ENCODE measurements at places on chromosomes 7 and 10.

DNA sequence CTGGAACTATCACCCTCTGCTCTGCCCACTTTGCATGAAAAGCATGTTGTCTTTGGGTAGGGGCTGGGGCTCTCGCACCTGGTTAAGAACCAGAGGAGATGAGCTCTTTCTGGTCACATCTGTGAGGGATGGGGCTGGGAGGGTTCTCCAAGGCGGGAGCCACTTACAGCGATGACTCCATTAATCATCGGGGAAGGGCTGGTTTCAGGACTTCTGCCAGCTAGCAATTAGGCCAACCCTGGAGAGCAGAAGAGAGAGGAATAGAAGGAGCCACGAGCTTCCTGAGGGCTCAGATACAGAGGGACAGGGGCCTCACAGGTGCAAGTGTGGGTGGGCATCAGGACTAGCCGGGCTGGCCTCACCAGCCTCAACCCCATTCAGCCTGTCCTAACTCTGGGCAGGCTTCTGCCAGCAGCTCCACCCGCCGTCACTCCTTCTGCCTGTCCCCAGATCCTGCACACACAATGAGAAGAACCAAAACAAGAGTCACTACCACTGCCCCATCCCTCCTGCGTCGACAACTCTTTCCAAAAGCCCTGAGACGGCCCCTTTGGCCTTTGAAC lies 8.4 kb downstream of the AQP1 start:
- no peak for DNase-seq

GRCh38 chr10:45255706-45256105 lies 59.7 kb downstream of the OR13A1 start:
- DNase-seq: no peak

DNA sequence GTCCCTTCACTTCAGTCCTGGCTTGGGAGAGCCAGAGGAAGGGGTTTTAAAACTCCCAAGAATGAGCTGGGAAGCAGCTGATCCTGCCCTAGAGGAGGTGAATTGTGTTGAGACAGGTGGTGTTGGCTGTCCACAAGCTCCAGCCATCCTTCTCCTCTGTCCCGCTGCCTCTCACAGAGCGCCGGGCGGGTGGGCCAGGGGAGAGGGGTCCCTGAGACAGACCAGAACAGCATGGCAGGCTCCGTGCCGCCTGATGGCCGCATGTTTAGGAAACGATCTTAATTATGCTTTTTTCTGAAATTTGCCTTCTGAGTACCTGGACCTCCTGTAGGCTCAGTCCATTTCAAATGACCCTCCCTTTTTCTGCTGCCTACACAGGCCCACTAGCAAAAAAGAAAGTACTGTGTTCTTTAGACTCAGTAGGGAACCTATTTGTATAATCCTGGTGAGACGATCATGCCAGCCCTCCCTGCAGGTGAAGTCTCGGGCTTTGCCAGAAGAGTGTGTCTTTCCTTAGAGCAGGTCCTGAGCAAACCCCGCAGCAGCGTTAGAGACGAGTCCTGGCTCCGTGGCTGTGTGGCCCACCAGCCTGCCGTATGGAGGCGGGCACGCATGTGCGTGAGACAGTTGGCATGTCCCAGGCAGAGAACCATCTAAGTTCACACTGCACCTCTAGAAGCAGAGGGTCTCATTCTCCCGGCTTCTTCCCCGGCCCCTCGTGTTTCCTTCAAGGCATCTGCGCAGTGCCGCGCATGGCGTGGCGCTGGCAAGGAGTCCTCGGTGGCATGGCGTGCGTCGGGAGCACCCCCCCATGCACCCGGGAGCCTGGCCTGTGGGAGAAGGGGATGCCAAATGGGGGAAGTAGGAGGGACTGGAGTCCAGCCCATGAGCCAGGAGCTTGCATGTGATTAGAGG lies 26.3 kb upstream of the PWWP2B start:
- DNase-seq: no peak

DNA sequence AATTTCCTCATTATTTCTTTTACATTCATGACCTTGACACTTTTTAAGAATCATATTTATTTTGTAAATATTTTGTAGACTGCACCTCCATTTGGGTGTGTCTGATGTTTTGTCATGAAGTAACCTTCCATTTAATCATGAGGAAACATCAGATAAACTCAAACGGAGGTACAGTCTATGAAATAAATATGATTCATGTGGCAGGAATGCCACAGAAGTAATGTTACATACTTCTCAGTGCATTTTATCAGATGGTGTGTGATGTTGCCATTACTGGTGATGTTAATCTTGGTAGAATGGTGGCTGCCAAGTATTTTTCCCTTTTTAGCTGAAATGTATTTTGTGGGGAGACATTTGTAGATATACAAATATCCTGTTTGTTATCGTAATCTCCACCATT lies 64.9 kb downstream of the ZNF37A start:
- DNase-seq: no peak

DNA sequence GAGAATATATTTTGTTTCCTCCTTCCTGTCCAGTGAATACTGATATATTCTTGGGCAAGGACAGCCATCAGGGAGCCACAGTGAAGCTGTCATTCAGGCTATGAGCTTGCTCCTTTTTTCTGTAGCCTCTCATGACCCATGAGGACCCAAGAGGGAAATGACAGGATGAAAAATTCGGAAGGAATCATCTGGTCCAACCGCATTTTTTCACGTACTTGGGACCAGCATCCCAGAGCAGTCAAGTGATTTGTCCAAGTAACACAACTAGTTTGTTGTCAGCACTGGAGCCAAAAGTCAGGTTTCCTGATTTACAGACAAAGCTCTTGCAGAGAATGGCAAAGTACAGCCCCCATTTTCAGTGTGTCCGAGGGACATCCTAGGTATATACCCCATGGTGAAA lies 47.2 kb upstream of the AGBL3 start:
- DNase-seq: no peak

DNA sequence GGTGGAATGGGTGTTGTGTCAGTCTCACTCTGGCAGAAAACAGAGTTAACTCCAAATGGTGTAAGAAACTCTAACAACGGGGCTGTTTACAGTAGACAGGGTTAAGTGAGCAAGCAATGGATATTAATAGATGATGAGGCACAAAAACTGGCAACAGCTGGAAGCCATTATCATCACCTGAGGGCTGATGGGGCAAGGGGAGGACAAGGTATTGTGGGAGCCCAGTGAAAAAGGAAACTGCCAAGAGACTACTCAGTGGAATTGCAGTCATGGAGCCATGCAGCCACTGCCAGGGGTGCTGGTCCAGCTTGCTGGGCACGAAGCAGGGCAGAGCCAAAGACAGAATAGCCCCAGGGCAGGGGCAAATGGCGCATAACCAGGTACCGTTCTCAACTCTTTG lies 260.7 kb downstream of the BICC1 start:
- DNase-seq: no peak

GRCh38 chr10:93680412-93681047 lies 21.9 kb downstream of the FRA10AC1 start:
- DNase-seq: no peak
